ENCODE measurements at places on chromosomes 7 and 10.
A peak's percentile ranks its signal among the peaks of the same experiment; 100 is the strongest.

GRCh38 chr10:101895781-101896180 lies 52.2 kb upstream of the KCNIP2 start:
- peak; percentile 16 for DNase-seq
- peaks cover 2% of the 10 kb centered on the region for H3K36me3 ChIP-seq
- no peaks in the 10 kb centered on the region for H3K27me3 ChIP-seq
- H3K4me3 ChIP-seq, result no peak overlapping the region
- peaks cover 12% of the 10 kb centered on the region for H3K4me1 ChIP-seq

DNA sequence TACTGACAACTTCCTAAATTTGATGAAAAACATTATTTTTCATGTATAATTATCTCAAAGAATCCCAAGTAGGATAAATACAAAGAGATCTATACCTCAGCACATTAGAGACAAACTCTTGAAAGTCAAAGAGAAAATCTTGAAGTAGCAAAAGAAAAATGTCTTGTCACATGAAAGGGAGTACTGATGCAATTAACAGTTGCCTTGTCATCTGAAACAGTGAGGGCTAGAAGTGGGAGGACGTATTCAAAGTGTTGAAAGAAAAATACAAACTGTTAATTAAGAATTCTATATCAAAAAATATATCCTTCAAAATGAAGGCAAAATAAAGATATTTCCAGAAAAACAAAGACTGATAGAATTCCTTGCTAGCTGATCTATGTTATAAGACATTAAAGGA lies 35.5 kb upstream of the ARHGAP22 start:
- H3K27me3 ChIP-seq, result peaks cover 12% of the 10 kb centered on the region
- H3K36me3 ChIP-seq, result no peaks in the 10 kb centered on the region
- H3K4me3 ChIP-seq, result no peak overlapping the region
- DNase-seq, result no peak
- no peaks in the 10 kb centered on the region for H3K4me1 ChIP-seq

- no peaks in the 10 kb centered on the region for H3K27me3 ChIP-seq
- no peak overlapping the region for H3K27ac ChIP-seq
- H3K36me3 ChIP-seq, result no peaks in the 10 kb centered on the region
- no peak overlapping the region for H3K4me3 ChIP-seq
- no peak for DNase-seq
- peaks cover 23% of the 10 kb centered on the region for H3K4me1 ChIP-seq
Observed at GRCh38 chr10:69312528-69312927, 34.2 kb downstream of the HK1 start.

DNA sequence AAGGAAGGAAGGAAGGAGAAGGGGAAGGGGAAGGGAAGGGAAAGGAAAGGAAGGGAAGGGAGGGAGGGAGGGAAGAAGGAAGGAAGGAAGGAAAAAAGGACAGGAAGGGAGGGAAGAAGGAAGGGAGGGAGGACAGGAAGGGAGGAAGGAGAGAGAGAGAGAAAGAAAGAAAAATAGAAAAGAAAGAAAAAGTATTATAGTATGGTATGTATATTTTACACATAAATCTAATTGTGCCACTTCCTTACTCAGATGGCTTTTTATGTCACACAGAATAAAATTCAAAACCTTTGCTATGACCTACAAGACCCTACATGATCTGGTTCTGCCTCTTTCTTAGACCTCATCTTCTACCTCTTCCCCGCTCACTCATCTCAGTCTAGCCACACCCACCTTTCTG lies 1016.9 kb upstream of the AUTS2 start:
- no peak overlapping the region for H3K4me3 ChIP-seq
- no peaks in the 10 kb centered on the region for H3K4me1 ChIP-seq
- DNase-seq, result no peak
- H3K27ac ChIP-seq, result no peak overlapping the region
- no peaks in the 10 kb centered on the region for H3K27me3 ChIP-seq
- no peaks in the 10 kb centered on the region for H3K36me3 ChIP-seq

DNA sequence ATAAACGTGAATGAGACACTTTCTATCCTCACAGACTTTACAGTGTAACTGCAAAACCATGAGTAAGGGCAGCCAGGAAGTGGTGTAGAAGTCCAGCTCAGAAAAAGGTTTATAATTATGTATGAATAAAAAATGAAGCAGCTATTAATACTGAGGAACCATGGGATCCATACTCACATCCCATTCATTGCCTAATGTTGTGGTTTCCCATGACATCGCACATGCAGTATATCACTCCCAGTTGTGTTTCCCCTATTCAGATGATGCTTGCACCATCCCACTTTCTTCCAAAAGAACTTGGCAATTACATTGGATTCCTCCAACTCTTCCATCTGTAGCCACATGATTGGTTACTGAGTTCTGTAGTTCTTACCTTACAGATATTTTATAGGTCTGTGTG lies 74.5 kb upstream of the SEMA3D start:
- H3K4me3 ChIP-seq, result no peak overlapping the region
- no peaks in the 10 kb centered on the region for H3K36me3 ChIP-seq
- no peak for DNase-seq
- no peaks in the 10 kb centered on the region for H3K4me1 ChIP-seq

DNA sequence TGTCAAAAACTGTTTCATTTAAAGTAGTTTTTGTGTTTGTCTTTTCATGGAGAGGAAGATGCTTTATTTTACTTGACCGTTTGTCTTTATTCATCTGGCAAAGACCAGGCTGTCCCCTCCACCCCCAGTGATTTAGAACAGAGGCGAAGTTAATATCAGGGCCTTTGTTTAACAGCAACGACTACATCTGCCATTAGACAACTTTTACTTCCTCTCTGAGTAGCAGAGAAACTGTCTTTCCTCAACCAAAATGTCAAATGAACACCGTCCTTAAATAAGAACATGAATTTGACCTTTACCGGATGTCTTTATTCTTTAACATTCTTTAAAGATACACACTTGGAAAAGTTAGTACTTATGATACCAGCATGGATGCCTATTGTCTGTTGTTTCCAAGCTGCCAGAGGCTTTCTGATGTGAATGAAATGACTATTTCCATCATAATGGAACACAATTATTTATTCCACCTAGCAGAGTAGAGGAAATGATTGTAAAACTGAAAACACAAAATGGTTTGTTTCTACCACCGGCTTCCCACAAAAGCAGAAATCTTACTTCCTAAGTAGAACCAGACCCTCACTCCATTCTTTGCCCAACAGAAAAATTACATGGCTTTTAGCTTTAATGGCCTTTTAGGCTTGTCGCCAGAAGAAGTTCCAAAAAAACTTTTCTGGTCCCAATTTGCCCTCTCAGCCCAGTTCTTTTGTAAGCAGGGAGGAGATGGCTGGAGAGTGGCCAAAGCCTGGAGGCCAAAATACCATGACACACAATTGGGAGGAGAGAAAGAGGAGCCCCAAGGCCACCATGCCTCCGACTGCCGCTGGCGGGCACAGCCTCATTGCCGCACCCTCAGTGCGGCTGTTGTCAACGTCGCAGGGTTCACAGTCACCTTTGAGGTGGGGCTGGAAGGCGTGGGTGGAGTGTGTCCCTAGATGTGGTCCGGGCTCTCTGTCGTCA lies 168.5 kb downstream of the TEX36 start:
- no peak overlapping the region for H3K4me3 ChIP-seq
- H3K36me3 ChIP-seq, result no peaks in the 10 kb centered on the region
- H3K4me1 ChIP-seq, result no peaks in the 10 kb centered on the region
- H3K27ac ChIP-seq, result no peak overlapping the region
- no peak for DNase-seq

- no peak overlapping the region for H3K27ac ChIP-seq
- no peak for DNase-seq
- no peaks in the 10 kb centered on the region for H3K27me3 ChIP-seq
- H3K4me1 ChIP-seq, result no peaks in the 10 kb centered on the region
- no peak overlapping the region for H3K4me3 ChIP-seq
- no peaks in the 10 kb centered on the region for H3K36me3 ChIP-seq
Observed at GRCh38 chr7:40761762-40762560, 627.2 kb downstream of the SUGCT start.

DNA sequence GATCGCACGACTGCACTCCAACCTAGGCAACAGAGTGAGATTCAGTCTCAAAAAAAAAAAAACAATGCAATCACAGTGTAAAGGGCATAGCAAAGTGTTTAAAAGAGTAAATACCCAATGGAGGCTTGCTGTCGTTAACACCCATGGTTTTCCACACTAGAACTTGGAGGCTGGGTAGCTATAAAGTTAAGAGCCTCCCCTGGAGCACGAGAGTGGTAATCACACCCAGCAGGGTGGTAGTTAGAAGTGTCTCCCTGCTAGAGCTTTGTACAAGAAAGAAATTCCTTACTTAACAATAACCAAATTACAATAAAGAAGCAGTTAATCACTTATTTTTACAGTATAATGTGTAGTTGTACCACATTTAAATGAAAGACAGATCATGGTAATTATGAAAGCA lies 1078.9 kb downstream of the NRG3 start:
- H3K4me1 ChIP-seq, result no peaks in the 10 kb centered on the region
- no peak overlapping the region for H3K4me3 ChIP-seq
- H3K36me3 ChIP-seq, result no peaks in the 10 kb centered on the region
- H3K27ac ChIP-seq, result no peak overlapping the region
- no peaks in the 10 kb centered on the region for H3K27me3 ChIP-seq

GRCh38 chr10:86721232-86721631 lies 35.2 kb upstream of the BMPR1A start:
- no peaks in the 10 kb centered on the region for H3K36me3 ChIP-seq
- no peak overlapping the region for H3K27ac ChIP-seq
- H3K27me3 ChIP-seq, result no peaks in the 10 kb centered on the region
- peaks cover 7% of the 10 kb centered on the region for H3K4me1 ChIP-seq
- H3K4me3 ChIP-seq, result no peak overlapping the region

DNA sequence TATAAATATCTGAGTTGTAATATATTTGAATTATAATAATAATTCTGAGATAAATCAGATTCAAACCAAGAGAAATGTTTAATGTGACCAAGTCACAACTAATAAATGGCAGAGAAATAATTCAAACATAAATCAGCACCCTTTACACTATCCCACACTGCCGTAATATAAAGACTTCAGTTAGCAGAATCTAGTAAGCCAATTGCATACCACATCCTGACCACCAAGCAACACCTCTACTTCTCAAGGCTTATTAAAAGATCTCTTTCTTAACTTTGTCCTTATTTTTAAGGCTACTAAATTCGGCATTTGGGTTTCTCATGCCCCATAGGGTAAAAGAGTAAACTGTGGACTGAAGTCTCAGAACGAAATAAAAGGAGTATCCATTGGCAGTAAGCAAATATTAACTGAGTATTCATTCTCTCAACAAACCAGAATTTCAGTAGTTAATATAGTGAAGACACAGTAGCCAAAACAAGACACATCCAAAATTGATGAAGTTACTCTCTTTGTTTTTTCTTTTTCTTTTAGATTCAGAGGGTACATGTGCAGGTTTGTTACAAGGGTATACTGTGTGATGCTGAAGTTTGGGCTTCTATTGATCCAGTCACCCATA lies 14.8 kb downstream of the ACBD5 start:
- peaks cover 19% of the 10 kb centered on the region for H3K4me1 ChIP-seq
- peak overlapping the region; percentile 32 for H3K27ac ChIP-seq
- no peaks in the 10 kb centered on the region for H3K27me3 ChIP-seq
- no peak overlapping the region for H3K4me3 ChIP-seq
- H3K36me3 ChIP-seq, result peaks cover 14% of the 10 kb centered on the region
